ENCODE measurements at places on chromosomes 12 and 14.

DNA sequence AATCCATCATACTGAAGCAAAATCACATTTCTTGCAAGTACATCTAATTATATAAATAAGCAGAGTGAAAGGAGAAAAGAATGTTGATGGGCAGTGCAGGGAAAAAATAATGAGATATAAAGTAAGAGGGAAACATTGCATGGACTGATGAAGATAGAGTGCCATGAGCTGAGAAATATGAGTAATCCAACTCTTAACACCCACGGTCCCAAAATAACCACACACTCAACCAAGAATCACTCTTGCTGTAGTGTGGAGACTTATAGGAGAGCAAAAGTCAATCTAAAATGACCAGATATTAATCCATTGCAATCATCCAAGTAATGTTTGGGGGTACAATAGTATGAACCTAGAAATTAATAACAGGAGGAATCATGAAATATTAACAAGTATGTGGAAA is 40.2 kb downstream of the MYF5 start:
- no peak for DNase-seq

GRCh38 chr14:90742729-90743128 is 73.5 kb downstream of the TTC7B start:
- no peak for DNase-seq

- no peak for DNase-seq
These were observed 27.8 kb downstream of the FBRSL1 start for GRCh38 chr12:132517740-132518100.

- no peak for DNase-seq
These were observed 232.8 kb downstream of the MSRB3 start for GRCh38 chr12:65511134-65511834.

GRCh38 chr14:30355431-30355913 is 203.5 kb upstream of the G2E3 start:
- no peak for DNase-seq

DNA sequence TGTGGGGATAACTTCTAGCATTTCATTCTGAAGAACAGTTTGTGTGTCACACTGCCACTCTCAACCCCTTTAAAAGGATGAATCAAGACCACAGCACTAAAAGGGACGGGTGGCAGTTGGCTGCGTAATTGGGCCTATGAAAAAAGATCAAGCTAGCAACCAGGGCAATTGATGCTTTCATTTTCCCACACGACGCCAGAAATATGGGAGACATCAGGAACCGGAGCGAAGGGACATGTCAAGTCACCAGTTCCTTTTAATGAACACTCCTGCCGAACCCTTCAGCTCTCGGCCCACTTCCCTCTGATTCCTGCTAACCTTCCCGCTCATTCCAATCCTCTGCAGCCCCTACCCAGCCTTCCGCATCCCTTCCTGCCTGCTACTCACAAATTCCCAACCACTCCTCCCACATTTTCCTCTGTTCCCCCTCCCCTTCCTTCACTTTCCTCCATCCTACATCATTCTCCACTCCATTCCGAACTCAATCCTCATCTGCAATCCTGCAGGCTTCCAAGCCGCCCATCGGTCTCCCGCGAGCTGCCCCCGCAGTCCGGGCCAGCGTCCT is 753 bp downstream of the CSRNP2 start:
- no peak for DNase-seq
